ENCODE measurements at places on chromosomes 12 and 14.

- no peak for DNase-seq
These were observed 2.8 kb downstream of the ADSS1 start for GRCh38 chr14:104726600-104727451.

DNA sequence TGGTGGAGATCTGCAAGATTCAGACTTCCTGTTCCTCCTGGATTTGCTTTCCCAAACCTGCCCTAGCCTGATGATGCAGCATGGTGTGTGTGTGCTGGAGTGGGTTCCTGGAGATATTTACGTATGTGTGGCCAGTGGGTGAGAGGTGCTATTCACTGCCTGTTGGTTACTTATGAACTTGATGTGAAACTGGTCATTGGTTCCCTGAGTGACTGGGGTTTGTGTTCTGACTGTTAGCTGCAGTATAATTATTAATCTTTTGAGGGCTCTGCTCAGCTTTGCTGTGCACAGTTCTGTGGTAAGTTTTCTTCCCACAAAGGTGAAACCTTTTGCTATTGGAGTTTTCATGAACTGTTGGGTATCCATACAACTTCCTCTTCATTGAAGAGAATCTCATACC lies 541.8 kb upstream of the FBXO33 start:
- no peak for DNase-seq

GRCh38 chr12:118319627-118320026 lies 53.1 kb downstream of the TAOK3 start:
- no peak for DNase-seq

- no peak for DNase-seq
These were observed 177.9 kb downstream of the APAF1 start for GRCh38 chr12:98823012-98823411.

DNA sequence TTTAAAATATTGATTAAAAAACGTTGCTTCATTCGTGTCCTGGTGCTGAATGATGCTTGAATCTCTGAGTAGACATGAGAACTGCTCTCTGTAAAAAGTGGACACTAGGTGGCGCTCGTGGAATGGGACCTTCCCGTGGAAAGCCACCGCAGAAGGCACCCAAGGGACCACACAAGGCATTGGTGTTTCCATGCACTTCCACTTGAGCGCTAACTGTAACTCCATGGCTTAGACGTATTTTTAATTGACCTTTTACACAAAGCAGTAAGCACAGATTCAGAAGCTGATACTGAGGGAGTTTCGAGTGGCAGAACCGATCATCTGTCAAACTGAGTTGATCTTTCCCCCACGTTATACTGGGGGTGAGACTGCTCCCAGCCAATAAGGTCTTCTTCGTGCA lies 135.3 kb downstream of the PRKCH start:
- no peak for DNase-seq

DNA sequence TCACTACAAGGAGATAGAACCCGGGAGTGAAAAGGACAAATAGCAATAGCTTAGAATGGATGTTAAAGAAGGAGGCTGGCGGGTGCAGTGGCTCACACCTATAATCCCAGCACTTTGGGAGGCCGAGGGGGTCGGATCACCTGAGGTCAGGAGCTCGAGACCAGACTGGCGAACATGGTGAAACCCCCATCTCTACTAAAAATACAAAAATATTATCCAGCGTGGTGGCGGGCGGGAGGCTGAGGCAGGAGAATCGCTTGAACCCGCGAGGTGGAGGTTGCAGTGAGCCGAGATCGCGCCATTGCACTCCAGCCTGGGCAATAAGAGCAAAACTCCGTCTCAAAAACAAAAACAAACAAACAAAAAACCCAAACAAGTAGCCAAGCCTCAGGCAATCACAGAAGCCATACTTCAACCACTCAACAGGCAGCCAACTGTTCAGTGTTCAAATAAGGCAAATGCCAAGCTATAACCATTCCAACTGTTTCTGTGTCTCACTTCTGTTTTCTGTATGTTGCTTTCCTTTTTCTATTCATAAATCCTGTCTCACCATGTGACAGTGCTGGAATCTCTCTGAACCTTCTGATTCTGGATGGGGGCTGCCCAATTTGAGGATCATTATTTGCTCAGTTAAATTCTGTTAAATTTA lies 3.9 kb upstream of the SPTLC2 start:
- no peak for DNase-seq

- DNase-seq: no peak
These were observed 14.0 kb downstream of the RTRAF start for GRCh38 chr14:52003324-52003723.

DNA sequence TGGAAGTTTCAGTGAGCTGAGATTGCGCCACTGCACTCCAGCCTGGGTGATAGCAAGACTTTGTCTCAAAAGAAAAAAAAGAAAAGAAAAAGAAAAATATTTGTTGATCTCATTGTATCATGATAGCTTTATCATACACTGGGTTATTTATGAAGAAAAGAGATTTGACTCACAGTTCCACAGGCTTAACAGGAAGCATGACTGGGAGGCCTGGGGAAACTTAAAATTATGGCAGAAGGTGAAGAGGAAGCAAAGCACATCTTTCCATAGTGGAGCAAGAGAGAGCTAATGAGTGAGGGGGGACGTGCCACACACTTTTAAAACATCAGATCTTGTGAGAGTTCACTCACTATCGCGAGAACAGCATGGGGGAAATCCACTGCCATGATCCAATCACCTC lies 72.7 kb upstream of the FUT8 start:
- no peak for DNase-seq

GRCh38 chr14:102525219-102525928 lies 15.8 kb upstream of the ANKRD9 start:
- no peak for DNase-seq

DNA sequence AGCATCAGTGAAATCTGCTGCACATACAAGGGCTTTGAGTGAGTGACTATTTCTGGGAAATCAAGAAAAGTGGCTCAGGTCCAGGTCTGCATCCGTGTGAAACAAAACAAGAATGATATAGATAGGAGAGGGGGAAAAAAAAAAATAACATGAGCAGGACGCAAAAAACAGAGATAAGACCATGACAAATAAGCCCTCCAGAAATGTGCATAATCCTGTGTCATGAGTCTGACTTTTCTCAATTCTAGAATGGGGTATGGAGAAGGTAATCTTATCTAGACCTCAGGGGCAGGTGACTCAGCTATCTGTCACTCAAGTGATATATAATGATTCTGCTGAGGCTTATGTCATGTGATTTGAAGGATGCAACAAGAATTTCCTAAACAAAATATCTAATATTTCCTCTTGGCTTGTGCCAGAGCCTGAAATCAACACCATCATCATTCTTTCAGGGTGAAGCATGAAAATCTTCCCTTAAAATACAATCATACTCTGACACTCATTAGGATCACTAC lies 250.0 kb downstream of the PHLDA1 start:
- DNase-seq: no peak

DNA sequence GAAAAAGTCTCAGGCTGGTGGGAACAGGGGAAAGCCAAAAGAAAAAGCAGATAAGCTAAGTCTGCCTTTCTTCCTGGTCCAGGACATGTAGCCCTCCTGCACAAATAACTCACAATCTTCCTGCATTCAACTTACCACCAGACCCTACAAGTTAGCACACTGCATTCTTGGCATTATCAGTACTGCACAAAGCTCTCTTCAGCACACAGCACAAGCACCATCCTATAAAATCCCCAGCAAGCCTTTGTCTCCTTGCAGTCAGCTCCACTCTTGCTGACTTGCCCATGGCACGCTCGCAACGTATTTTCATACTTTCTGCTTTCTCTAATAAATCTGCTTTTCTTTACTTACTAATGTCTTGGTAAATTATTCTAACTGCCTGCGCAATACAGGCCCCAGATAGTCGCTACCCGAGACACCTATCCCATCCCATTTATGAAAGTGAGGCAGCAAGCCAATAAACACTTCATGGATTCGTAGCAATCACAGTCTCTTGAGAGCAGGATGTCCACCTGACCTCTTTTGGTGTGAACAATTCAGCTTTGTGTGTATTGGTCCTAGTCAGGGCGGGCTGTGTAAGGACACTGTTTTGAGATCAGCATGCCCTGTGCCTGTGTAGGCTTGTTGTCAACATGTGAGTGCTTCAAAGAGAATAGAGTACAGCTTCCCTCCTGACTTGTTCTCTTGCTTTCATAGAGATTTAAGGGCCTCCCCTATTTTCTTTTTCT lies 49.0 kb downstream of the TMEM117 start:
- DNase-seq: no peak

DNA sequence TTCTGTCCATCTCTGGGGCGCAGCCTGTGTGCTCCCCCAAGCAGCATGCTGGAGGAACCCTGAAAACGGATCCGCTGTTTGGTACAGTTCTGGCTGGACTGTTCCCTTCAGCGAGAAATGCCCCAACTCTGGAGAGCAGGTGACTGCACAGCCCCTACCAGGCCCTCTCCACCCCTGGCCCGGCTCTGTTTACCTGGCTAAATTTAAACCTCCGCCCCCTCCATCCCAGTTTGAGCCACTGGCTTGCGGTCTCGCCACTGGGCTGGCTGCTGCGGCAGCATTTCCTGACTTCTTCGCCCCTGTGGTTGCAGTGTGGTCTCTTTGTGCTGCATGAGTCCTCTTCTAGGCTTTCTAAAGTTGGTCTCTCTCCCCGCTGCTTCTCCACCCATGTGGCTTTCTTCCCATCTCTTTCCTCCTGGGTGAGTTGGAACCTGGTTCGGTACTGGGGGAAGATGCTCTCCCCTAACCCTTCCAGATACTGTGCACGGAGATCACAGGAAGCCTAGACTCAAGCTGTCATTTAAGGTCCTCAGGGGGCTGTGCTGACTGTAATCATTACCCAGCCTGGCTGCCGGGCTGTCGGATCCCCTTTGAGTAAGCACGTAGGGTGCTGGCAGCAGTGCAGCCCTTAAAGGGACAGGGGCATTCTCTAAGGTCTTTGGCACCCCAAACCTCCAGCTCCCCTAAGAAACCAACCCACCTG lies 60.6 kb downstream of the FBXL14 start:
- DNase-seq: no peak

Measured in AG04449 (cell line).